ENCODE measurements at places on chromosomes 12 and 14.

- DNase-seq: no peak
Observed at GRCh38 chr12:32395026-32395425, 4.3 kb upstream of the FGD4 start.

DNA sequence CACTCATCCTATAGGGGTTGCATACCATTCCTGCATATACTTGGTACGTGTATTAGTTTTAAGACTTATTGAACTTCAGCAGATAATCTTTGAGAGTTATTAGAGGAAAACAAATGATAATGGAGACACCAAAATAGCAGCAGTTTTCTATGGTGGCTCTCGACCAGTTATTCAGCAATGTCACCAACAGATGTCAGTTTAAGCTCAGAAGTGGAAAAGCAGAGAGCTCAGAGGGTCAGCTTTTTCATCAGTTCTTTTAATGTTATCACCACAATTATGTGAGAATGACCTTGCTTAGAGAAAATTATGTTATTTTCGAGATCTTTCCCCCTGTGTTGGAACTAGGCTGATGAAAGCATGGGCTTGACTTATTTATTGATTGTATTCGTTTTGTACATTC, 32.0 kb downstream of the PTPN11 start:
- DNase-seq: no peak

- no peak for DNase-seq
Observed at GRCh38 chr12:11510671-11511070, 115.3 kb upstream of the PRB2 start.

- no peak for DNase-seq
Observed at GRCh38 chr12:30420561-30420960, 275.1 kb downstream of the IPO8 start.

- peak; percentile 31 for DNase-seq
Observed at GRCh38 chr14:55707365-55707804, 127.4 kb downstream of the KTN1 start.

DNA sequence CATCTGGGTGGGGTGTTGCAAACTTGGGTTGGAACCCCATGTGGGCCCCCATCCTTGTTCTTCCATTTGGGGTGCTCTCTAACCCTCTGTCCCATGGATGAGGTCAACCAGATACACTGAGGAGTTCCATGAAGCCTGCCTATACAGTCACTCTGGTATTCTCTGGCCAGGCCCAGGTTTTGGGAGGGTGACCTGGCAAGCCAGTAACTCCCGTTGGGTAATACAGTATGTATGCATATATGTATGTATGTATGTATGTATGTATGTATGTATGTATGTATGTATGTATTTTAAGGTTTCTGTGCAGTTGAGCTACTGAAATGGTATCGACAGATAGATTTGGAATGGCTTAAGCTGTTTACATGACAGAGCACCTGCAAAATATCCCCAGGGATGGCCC, 12.8 kb upstream of the HELB start:
- no peak for DNase-seq

DNA sequence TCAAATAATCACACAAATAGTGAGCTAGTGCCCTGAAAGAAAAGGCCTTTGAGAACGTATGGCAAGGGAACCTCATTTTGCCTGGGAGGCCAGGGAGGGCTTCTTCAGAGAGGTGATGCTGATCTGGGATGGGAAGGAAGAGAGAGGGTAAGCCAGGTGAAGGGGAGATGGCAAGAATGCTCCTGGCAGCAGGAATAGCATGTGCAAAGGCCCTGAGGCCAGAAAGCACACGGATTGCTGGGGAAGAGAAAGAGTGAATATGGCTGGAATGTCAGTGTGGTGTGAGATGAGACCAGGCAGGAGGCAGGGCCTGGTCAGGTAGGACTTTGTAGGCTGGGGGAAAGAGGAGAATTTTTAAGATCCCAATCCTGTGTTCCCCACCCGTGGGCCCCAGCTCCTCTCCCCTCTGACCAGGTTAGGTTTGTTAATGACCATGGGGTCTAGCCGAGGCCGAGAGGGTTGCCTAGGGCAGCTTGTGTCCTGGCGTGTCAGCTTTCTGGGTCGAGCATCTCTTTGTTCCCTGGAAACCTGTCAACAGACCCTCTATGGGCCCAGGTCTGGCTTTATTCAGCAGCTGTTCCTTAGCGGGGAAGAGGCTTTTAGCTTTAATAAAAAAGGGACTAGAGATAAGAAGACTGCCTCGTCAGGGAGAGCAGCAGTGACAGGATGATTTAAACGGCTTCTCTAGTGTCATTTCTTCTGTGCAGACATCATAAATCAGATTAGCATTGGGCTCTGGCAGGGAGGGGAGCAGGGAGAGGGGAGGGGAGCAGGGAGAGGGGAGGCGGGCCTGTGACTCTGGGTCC, 123.4 kb downstream of the ADCK1 start:
- DNase-seq: no peak

GRCh38 chr12:94555687-94556086, 94.7 kb downstream of the TMCC3 start:
- DNase-seq: no peak

- no peak for DNase-seq
Observed at GRCh38 chr12:93780101-93780641, 103.0 kb downstream of the CRADD start.

GRCh38 chr12:57497223-57498131, 9.6 kb downstream of the MARS1 start:
- DNase-seq: no peak

DNA sequence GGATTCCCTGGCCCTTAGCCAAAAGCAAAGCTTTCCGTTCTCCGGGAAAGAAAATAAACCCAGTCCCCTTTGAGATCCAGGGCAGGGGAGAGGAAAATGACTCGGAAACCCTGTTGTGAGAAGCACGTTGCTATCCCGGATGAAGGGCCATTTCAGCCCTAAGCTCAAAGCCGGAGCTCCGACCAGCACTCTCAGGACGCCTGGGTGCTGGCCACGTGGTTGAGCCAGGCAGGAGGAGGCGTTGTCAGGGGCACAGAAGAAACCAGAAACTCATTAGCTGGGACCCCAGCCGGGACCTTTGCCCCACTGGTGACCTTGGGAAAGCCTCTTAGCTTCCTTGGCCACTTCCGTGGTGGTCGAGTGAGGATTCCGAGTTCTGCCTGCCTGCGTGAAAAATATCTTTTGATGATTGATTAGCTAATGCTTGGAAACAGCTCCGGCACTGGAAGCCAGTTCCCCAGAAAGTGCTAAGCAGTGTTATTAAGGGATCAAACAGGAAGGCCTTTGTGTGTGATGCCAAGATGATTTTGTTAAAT, 57.6 kb upstream of the FZD10 start:
- no peak for DNase-seq

GRCh38 chr12:86411710-86412109, 155.5 kb upstream of the MGAT4C start:
- DNase-seq: no peak

- DNase-seq: no peak
Observed at GRCh38 chr14:100200311-100200710, 38.6 kb upstream of the YY1 start.

DNA sequence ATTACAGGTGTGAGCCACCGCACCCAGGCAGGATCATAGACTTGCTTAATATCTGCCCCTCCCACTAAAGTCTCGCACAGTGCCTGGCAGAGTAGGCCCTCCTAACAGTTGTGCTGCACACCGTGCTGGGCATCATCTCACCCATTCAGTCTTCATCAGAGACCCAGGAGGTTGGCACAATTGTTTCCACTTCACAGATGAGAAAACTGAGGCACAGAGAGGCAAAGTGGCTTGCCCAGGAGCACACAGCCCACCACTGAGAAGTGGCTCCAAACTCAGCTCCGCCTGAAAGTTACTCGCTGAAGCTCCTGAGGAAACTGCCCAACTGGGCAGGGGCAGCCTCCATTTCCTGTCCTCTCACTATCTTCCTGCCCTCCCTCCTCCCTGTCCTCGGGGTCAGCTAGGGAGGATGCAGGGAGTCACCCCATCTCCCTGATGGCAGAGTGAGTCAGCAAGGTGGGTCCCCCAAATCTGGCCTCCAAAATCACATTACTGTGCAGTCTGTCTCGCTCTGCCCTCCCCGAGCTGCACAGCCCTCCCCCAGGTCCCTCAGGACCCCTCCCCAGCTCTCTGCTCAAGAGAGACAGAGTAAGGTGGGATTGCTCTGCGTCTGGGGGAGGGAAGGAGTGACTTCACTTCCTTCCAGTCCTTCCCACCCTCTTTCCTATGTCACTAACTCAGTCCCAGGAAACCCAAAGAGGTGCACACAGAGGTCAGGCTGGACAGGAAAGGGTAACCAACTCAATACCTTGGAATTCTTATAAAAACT, 5.7 kb downstream of the SLC8B1 start:
- no peak for DNase-seq

DNA sequence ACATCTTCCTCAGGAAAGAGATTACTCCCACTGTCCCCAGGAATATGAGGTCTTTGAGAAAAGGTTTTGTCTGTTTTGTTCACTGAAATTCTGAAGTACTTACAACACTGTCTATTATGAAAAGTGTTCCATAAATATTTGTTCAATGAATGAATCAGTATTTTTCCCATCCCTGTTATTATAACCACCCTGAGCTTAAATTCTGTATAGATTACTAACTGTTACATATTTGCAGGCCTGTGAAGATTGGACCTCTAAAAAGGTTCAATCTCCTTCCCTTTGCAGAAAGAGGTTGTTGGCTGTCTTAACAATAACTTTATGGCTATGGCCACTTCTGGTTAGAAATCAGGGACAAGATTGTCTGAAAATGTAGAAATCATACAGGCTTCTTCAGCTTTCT, 174.5 kb upstream of the NPAS3 start:
- no peak for DNase-seq

DNA sequence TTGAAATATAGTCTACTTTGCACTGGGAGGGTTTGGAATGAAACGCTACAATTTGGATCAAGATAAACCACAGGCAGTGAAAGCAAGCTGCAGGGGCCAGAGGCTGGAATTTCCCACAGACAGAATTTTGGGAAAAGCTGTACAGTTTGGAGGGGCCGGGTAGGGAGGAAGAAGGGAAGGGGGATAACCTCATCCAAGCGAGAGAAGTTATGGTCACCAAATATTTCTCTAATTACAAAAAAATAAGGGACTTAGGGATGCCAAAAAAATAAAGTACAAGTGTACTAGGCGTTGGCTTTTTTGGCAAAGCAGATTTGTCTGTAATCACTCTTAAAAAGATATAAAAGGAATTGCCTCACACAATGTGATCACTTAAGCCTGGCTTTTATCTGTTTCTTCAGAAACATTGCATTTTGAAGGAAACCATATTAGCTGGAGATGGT, 31.2 kb upstream of the ADGRD1 start:
- DNase-seq: no peak

GRCh38 chr14:105224845-105225570, 23.3 kb upstream of the BTBD6 start:
- DNase-seq: no peak

DNA sequence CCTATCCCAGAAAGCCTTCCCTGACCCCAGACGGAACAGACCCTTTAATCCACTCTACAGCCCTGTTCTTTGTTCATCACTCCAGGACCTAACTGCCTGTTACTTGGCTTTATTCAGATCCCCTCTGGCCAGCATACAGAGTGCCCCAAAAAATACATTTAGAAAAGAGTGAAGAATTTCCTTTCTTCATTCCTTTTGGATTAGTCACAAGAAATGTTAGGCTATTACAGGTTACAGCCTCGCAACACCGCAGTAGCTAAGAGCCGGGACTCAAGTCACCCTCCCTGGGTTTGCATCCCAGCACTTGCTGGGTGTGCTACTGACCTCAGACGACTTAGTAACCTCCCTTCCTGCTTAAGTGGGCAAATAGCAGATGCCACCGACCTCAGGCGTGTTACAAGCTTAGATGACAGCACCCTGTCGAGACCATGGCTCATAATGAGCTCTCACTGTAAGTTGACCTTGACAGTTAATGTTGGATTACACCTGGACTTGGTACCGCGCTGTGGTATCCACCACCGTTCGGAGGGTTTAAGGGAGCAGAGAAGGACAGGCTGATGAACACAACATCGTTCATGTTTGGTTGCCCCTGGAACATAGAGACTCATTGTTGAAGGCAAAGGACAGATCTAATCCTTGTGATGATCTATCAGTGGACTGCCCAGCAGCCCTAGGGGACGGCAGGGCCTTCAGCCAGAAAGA, 12.9 kb downstream of the GLRX5 start:
- no peak for DNase-seq

GRCh38 chr12:47366157-47366556, 286.4 kb upstream of the AMIGO2 start:
- DNase-seq: no peak

- no peak for DNase-seq
Observed at GRCh38 chr14:52457411-52457810, 94.9 kb downstream of the TXNDC16 start.

GRCh38 chr12:70948976-70949336, 28.4 kb upstream of the PTPRR start:
- DNase-seq: no peak

GRCh38 chr14:49297102-49297501, 289.1 kb downstream of the RPS29 start:
- DNase-seq: no peak

- DNase-seq: no peak
Observed at GRCh38 chr14:104223101-104224041, 85.0 kb downstream of the KIF26A start.

DNA sequence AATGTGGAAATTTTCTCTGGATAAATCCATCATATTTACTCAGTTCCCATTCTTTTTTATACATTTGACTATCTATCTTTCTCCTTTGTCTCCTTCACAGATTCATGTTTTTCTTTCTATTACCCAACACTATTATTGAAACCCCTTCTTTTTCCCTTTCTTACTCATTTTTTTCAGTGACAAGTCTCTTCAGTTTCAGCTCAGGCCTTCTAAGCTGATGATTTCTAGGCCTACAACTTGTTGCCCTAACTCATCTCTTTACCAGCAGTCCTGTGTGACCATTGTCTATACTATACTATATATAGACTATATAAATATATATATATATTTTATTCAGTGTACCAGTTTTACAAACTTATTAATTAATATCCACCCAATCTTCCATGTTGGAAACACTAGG, 31.8 kb downstream of the SLC16A7 start:
- DNase-seq: no peak

Data from CD4-positive, alpha-beta T cell treated with Interleukin-17A for 1 hour (primary cell).